ENCODE measurements at places on chromosomes 6 and 20.
A peak's percentile ranks its signal among the peaks of the same experiment; 100 is the strongest.

GRCh38 chr20:47117371-47117770 lies 222.7 kb downstream of the EYA2 start:
- no peak for DNase-seq

GRCh38 chr20:32737371-32738223 lies 5.7 kb downstream of the COMMD7 start:
- no peak for DNase-seq

DNA sequence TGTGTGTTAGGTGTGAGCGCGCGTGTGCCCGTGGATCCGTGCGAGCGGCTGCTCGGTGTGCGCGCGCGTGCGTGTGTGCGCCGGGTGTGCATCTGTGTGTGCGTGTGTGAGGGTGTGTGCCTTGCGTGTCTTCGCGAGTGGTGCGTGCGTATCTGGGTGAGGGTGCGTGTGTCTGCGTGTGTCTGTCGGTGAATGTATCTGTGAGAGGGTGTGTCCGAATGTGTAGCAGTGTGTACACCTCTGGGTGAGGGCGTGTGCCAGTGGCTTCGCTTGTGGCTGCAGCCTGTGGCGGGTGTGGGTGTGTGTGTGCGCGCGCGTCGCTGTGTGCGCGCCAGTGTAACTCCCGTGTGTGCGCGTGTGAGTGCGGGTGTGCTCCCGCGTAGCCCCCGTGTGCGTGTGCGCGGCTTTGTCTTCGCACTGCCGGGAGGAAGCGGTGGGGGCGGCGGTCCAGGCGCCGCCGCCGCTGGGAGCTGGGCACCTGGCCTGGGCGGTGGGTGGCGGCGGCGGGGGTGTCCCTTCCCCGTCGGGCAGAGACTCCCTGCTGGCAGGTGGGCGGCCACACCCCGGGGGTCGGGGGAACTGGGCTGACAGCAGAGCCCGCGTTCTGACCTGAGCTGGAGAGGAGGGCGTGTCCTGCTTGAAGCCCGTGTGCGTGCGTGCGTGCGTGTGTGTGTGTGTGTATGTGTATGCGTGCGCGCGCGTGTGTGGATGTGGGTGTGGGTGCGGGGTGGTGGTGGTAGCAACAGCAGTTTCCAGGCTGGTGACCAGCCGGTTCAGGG lies 61.3 kb upstream of the EPB41L1 start:
- DNase-seq: no peak

DNA sequence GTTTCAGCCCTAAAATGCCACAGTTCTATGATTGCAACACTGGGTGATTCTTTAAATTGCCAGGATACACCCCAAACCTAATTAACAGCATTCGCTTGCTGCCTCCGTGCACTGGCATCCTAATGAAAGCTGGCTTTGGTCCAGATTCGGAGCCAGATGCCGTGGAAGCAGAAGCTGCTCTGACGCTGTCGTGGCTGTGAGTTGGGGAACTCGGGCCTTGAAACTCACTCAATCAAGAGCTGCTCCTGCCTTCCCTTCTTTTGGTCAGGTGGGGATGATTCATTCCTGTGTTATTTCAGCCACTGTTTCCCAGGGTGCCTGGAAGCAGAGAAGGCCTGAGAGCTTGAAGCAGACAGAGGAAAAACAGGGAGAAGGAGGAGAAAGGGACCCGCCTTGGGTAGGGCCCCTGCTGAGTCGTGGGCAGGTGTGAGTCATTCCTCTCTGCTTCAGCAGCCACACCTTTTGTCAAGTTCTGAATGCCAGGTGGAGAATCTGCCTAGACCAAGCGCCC lies 36.2 kb upstream of the DSP start:
- no peak for DNase-seq

- no peak for DNase-seq
These were observed 237.5 kb downstream of the CDC5L start for GRCh38 chr6:44624936-44625573.

DNA sequence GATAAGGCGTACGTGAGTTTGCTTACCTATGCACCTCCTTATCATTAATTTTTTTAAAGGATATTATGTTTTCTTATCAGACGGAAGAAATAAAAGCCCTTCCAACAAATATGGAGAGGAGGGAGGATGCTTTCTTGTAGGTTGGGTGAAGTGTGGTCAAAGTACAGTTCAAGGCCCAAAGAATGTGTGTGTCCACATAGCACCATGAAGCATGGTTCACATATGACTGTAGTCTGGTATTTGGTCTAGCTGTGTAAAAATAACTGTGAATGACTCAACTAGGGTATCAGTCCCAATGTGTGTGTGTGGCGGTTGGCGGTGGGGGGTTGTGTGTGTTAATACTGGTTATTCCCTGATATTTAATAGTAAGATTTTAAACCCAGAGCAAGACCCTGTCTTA lies 212.7 kb downstream of the TMEM242 start:
- DNase-seq: no peak

GRCh38 chr6:152571943-152572337 lies 65.2 kb downstream of the SYNE1 start:
- DNase-seq: no peak

DNA sequence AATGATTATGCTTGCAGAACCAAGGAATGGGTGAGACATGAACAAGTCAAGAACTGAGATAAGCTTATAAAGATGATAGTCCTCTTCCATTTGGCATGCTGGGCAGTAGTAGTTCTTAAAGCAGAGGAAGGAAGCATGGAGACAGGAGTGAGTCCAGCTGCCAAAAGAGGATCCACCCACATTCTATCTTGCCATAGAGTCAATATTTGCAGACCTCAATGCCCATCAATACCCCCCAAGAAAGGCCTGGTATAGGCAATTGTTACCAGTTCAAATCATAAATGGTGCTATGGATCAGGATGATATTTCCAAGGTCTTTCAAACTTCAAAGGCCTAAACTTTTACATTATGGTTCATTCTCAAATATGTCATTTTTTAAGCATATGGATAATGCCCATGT lies 4.8 kb downstream of the ARHGAP18 start:
- DNase-seq: no peak

DNA sequence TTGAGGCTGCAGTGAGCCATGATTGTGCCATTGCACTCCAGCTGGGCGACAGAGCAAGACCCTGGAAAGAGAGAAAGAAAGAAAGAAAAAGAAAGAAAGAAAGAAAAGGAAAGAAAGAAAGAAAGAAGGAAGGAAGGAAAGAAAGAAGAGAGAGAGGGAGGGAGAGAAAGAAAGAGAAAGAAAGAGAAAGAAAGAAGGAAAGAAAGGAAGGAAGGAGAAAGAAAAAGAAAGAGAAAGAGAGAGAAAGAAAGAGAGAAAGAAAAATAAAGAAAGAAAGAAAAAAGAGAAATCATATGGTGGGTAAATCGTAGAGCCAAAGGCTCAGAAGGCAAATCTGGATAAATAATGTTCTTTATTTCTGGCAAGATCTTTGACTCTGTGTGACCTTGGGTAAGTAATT lies 53.4 kb downstream of the CD40 start:
- no peak for DNase-seq

GRCh38 chr6:137230547-137230946 lies 11.4 kb upstream of the IFNGR1 start:
- DNase-seq: no peak

GRCh38 chr20:42594659-42595058 lies 595.0 kb downstream of the PTPRT start:
- DNase-seq: no peak

DNA sequence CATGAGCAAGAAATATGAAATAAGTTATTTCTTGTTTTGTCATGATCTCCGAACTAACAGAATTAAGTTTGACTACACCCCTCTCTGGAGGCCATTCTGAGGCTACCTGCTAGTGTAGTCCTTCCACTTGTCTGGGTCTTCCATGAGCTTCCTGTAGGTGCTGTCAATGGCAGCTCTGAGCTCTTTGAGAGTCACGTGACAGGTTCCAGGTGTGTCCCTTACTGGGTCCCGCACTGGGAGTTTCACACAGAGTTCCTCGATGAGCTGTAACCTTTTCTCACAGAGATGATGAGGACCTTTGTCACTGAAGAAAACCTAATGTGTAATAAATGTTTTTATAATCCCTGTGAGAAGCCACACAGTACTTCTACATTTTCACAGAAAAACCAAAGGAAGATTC lies 186.6 kb downstream of the SYNE1 start:
- no peak for DNase-seq

DNA sequence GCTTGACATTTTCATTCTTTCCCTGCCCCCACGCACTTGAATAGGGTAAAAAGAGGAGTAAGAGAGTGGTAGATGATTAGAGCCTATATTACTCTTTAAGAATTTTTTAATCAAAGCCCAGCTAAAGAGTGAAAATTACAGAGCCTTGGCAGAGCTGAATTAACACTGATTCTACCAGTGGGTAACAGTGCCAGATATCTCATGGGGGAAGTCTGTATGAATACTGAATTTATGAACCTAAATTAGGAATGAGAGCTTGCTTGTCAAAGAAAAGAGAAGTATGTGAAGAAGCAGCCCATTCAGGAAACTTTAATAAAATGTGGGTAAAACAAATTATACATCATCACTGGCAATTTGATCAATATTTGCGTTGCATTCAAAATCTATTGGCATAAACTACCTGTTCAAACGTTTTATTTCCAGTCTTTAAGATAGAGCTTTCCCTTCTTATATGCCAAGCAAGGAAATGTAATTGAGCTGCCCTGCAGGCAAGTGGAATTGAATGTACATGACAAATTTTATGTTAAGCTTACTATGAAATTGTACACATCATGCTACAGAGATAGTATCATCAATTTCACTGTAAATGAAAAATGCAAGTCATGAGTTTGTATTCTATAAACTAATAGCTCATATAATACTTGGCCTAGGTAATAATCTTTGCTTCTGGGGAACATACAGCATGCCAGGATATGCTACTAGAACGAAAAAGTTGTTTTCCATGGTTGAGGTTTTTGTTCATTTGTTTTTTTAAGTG lies 14.5 kb downstream of the SOBP start:
- DNase-seq: no peak

DNA sequence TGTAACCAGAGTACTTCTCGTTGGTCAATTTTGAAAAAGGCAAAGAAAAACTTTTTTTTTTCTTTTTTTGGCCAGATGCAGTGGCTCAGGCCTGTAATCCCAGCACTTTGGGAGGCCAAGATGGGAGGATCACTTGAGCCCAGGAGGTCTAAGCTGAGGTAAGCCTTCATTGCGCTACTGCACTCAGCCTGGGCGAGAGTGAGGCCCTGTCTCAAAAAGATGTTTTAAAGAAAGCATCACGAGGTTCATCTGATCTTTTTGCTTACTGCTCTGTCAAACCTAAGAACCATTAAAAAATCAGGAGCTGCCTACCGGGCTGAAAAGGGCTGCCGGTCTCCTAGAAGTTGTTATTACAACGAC lies 607 bp downstream of the LYRM2 start:
- DNase-seq: no peak

- DNase-seq: no peak
These were observed 26.1 kb upstream of the ENPP1 start for GRCh38 chr6:131781687-131782086.

DNA sequence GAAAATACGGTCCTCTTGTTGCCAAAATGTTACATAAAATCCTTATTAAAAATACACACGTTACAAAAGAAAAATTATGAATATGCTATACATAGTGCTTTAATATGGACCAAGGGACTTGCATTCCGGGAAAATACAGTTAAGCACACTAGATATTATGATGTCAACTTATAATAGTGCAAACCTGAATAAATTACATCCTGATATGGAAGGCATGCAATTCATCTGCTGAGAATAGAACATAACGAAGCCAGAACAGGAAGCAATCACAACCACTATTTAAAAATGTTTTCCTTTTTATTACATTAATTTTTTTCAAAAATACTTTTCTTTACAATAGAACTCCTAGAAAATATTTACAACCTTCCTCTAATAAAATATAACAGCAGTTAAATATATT lies 7.8 kb upstream of the MRPS10 start:
- DNase-seq: peak; percentile 61

- no peak for DNase-seq
These were observed 88.1 kb downstream of the MAP3K4 start for GRCh38 chr6:161079566-161080262.

- DNase-seq: no peak
These were observed 72.3 kb downstream of the SNX5 start for GRCh38 chr20:17896193-17896723.

- DNase-seq: no peak
These were observed 33.8 kb upstream of the ZFAND3 start for GRCh38 chr6:37785663-37786270.

- DNase-seq: no peak
These were observed 130.4 kb downstream of the MOXD1 start for GRCh38 chr6:132270726-132271402.

GRCh38 chr6:126957721-126958120 lies 160.8 kb upstream of the RSPO3 start:
- no peak for DNase-seq

- DNase-seq: no peak
These were observed 88.2 kb downstream of the SLC23A2 start for GRCh38 chr20:4913147-4913546.

- DNase-seq: no peak
These were observed 16.6 kb downstream of the ZHX3 start for GRCh38 chr20:41300886-41301285.

DNA sequence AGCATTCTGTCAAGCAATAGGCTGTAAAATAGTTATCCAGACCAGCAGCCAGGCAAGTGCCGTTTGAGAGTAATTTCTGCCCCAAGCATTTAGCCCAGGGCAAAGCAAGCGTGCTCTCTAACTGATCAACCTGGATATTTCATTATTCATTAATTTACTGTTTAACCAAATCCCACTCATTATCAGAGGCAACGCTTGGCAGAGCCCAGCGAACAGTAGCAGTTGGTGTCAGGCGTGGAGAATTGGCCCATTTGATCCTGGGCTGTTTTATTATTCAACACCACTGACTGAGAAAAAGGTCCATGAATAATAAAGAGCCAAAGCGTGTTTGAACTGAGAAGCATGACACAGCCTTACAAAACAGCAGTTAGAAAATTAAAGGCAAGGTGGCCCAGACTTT lies 35.3 kb downstream of the TFAP2B start:
- no peak for DNase-seq

DNA sequence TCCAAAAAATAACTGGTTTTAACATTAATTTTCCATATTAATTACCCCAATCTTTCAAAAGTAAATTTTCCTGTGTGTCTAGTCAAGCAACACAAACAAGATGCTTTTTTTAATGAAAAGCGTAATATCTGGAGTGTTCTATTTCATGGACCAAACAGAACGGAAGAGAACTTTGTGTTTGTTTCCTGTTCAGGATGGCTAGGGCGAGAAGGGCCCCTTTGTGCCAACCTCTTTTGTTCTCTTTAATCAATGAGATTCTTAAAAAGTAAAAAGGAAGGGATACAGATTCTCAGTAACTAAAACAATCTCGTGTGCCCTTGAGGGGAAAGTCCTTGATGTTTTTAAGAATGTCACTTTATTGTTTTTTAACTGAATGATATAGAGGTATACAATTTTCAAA lies 55.7 kb downstream of the GNAS start:
- no peak for DNase-seq

DNA sequence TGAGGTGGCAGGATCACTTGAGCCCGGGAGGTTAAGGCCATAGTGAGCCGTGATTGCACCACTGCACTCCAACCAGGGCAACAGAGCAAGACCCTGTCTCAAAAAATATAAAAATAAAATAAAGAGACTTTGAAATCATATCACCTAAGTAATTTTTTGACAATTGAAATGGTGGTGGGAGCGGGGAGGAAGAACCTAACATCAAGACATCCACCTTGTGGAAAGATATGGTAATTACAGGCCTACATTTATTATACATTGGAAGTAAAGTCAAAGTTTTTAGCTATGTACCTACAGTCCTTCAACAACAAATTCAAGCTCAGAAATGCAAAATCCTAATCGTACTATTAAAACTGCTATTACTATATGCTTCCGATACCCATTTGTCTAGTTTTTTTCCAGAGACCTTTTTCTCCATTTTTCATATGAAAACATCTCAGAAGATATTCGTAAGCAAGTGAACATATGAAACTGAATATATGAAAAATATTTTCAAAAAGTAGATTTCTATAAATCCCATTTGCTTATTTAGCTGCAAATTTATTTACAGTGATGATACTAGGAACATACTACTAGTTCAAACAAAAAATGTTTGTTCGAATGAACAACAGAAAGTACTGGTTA lies 83.3 kb downstream of the SYCP2 start:
- no peak for DNase-seq

Measured in SK-N-MC (cell line).